ENCODE measurements at places on chromosomes 7 and 10.
A peak's percentile ranks its signal among the peaks of the same experiment; 100 is the strongest.

- DNase-seq: peak; percentile 7
- no peaks in the 10 kb centered on the region for H3K36me3 ChIP-seq
- H3K27me3 ChIP-seq: no peaks in the 10 kb centered on the region
- no peak overlapping the region for H3K4me3 ChIP-seq
- H3K4me1 ChIP-seq: no peaks in the 10 kb centered on the region
- no peak overlapping the region for H3K27ac ChIP-seq
Measured at GRCh38 chr10:120209124-120209762, 247.8 kb upstream of the PLPP4 start.

DNA sequence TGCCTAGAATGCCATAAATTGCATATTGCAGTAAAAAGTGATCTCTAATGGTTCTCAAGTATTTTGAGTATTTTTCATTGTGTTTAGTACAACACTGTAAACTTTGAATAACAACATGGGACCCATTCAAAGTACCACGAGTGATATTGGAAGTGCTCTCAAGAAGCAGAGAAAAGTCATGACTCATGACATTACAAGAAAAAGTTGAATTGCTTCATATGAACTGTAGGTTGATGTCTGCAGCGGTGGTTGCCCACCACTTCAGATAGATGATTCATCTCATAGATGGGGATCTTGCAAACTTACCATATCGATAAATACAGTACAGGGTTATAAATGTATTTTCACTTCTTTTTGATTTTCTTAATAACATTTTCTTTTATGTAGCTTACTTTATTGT, 33.9 kb downstream of the ENTPD1 start:
- H3K27ac ChIP-seq: no peak overlapping the region
- H3K4me1 ChIP-seq: no peaks in the 10 kb centered on the region
- H3K27me3 ChIP-seq: no peaks in the 10 kb centered on the region

DNA sequence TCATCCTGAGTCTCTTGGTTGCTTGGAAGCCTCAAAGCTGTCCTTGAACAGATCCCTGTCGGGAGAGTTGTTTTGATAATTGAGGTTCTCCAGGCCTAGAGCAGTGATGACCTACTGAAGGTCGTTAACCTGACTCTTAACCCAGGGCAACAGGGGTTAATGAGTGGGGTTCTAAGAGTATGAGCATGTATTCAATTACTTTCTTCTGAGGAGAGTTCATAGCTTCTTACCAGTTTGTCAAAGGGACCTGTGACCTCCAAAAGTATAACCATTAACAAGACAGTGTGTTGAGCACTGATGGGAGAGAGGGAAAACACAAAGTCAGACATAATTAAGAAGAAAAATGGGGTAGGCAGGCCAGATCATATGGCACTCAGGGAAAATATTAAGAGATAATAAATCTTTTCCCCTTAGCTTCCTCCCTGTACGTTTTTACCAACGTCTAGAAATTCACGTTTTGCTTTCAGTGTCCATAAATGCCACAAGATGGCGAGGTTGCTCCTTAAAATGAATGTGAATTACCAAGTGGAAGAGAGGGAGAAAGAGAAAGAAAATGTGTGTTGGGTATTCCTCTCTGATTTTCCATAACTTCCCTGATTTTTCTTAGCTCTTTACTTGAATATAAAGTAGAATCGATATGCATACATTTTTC, 97.6 kb downstream of the SUGCT start:
- no peaks in the 10 kb centered on the region for H3K27me3 ChIP-seq
- H3K27ac ChIP-seq: no peak overlapping the region
- no peak overlapping the region for H3K4me3 ChIP-seq
- no peak for DNase-seq
- no peaks in the 10 kb centered on the region for H3K36me3 ChIP-seq

- no peaks in the 10 kb centered on the region for H3K27me3 ChIP-seq
- no peak for DNase-seq
- H3K27ac ChIP-seq: no peak overlapping the region
- peaks cover 67% of the 10 kb centered on the region for H3K36me3 ChIP-seq
Measured at GRCh38 chr10:3122486-3123205, 49.9 kb downstream of the PITRM1 start.

DNA sequence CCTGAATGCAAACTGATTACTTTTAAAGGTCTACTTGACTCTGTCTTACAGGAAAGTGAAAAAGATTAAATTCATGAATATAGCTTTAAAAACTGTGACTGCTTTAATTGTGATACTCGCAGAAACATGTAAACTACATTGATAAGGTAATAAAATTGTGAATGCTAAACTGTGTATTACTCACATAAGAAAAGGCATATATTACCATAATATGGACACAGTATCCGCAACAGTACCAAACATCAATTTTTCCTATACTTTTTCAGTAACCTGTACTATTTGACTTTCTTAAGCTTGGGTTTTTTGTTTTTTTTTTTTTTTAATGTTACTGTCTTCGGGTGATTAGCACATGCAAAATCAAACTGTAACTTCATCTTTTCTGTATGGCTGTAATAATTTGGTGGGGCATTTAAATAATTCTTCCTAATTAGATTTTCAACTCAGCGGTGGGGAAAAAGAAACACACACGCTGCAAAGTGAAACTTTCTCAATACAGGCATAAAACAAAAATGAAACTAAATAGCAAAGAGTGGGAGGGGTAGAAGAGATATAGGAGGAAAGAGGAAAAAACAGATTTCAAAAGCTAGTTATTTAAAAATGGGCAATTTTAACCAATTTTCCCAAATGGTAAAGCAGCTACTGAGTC, 23.2 kb downstream of the NT5C3A start:
- no peak for DNase-seq
- no peaks in the 10 kb centered on the region for H3K27me3 ChIP-seq
- no peaks in the 10 kb centered on the region for H3K4me1 ChIP-seq
- no peak overlapping the region for H3K27ac ChIP-seq
- H3K4me3 ChIP-seq: peak overlapping the region; percentile 24

GRCh38 chr7:158362912-158363905, 224.4 kb downstream of the PTPRN2 start:
- H3K4me3 ChIP-seq: no peak overlapping the region
- peaks cover 27% of the 10 kb centered on the region for H3K4me1 ChIP-seq

GRCh38 chr7:23467806-23468525, 2.3 kb downstream of the IGF2BP3 start:
- H3K27ac ChIP-seq: peak overlapping the region; percentile 95
- no peaks in the 10 kb centered on the region for H3K36me3 ChIP-seq
- H3K27me3 ChIP-seq: no peaks in the 10 kb centered on the region
- DNase-seq: no peak
- peaks cover 23% of the 10 kb centered on the region for H3K4me1 ChIP-seq

DNA sequence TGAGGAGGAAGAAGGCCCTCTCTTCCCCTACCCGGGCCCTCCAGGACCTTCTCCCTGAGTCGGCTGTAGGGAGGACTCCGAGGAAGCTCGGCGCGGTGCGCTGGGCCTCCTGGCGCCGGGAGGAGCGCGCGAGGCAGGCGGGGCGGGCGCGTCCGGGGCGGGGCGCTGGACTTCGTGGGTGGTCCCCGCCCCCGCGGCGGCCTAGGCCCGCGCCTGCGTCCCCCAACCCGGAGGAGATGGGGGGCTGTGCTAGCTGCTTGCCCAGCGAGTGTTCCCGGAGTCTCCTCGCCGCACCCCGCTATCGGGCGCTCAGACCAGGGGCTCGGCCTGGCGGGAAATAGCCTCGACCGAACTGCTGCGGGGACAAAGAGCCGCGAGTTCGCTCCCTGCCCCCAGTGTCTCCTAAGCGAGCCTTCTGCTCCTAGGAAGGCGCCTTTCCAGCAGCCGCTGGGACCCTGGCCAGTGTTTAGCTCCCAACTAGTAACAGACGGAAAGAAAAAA, 19.2 kb upstream of the SMO start:
- no peak for DNase-seq
- H3K27me3 ChIP-seq: peaks cover 3% of the 10 kb centered on the region
- peaks cover 2% of the 10 kb centered on the region for H3K36me3 ChIP-seq
- H3K4me1 ChIP-seq: peaks cover 21% of the 10 kb centered on the region
- H3K27ac ChIP-seq: peak overlapping the region; percentile 47

DNA sequence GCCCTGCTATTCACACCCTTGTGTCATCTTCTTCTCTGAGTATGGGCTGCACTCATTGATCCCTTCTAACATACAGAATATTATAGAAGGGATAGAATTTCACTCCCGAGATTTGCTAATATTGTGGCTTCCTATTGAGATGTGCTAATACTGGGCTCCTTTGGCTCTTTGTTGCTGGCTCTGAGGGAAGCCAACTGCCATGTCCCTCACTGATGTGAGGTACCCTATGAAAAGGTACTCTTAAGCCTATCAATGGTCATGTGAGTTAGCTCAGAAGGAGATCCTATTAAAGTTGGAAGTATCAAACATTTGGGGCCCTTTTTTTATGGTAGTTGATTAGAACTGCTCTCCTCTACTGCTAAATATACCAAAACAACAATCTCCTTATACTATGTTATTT, 665.2 kb upstream of the ZWINT start:
- no peak for DNase-seq
- no peak overlapping the region for H3K4me3 ChIP-seq
- no peaks in the 10 kb centered on the region for H3K27me3 ChIP-seq

GRCh38 chr10:109784236-109784635, 139.1 kb downstream of the XPNPEP1 start:
- no peak overlapping the region for H3K27ac ChIP-seq
- no peak overlapping the region for H3K4me3 ChIP-seq
- no peaks in the 10 kb centered on the region for H3K27me3 ChIP-seq
- H3K36me3 ChIP-seq: no peaks in the 10 kb centered on the region
- no peaks in the 10 kb centered on the region for H3K4me1 ChIP-seq

DNA sequence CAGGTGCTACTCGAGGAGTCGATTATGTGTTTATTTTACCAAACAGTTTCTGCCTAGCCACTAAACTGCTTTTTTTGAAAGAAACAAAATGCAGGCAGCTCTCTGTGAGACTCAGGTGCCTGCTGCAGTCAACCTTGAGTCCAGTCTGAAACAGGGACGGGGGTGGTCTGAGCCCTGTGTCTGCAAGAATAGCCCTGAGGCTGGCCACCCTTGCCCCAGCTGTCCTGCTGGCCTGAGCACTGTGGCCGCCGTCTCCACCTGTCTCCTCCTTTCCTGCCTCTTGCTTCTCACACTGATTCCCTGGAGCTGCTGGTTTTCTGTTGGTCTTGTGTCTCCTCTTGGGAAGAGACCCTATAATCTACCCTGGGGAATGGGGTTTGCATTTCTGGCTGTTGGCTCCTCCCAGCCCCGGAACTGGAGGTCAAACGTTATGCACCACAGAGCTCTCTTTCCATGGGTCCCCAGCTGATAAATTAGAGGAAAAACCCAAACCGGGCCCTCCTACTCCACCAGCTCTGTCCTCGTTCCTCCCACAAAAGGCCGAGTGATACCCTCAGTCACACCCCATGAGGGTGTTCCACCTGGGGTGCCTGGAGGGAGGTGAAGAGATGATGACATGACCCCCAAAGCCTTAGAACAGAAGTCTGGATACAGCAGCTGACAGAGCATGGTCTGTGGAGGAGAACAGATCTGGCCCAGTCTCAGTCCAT, 15.0 kb upstream of the SLC18A3 start:
- no peak for DNase-seq
- H3K36me3 ChIP-seq: no peaks in the 10 kb centered on the region
- H3K27ac ChIP-seq: no peak overlapping the region

GRCh38 chr10:124659380-124659779, 84.8 kb downstream of the FAM53B start:
- H3K4me1 ChIP-seq: peaks cover 31% of the 10 kb centered on the region
- no peaks in the 10 kb centered on the region for H3K27me3 ChIP-seq
- no peak for DNase-seq
- no peak overlapping the region for H3K4me3 ChIP-seq
- no peak overlapping the region for H3K27ac ChIP-seq

- no peaks in the 10 kb centered on the region for H3K27me3 ChIP-seq
- no peak overlapping the region for H3K27ac ChIP-seq
- no peak overlapping the region for H3K4me3 ChIP-seq
- peaks cover 3% of the 10 kb centered on the region for H3K4me1 ChIP-seq
- H3K36me3 ChIP-seq: no peaks in the 10 kb centered on the region
Measured at GRCh38 chr7:27459731-27460053, 203.0 kb downstream of the HIBADH start.

DNA sequence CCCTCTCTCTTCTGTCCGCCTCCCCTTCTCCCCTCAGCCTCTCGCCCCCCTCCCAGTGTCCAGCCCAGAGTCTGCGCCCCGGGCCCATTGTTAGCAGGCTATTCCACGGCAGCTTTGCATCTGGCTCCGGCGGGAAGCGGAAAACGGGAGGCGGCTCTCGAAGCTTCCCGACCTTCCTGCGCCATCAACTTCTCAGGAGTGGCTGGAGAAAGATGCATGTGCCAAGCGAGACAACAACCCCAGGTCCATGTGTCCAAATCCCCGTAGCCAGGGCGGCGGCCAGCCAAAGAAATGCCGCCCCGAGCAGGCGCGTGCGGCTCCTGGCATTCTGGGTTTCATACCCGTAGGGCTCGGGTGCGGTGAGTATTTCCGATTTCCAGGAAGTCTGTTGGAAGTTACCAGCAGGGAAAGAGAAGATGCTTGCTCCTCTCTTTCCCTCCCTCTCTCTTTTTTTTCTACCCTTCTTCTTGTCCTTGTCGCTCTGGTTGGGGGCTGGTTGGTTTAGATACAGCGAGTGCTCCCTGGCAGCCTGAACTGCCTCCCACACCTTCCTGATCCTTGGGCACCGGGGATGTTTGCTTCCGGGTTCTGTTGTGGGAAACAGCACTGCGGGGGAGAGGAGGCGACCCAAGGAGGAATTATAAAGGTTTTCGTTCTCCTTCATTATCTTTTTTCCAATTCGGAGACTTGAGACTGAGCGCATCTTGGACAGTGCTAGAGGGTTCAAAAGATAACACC, 1.2 kb upstream of the HOXA2 start:
- peak; percentile 54 for DNase-seq
- peak overlapping the region; percentile 85 for H3K4me3 ChIP-seq
- H3K36me3 ChIP-seq: peaks cover 20% of the 10 kb centered on the region

- DNase-seq: no peak
- H3K4me1 ChIP-seq: peaks cover 12% of the 10 kb centered on the region
- no peak overlapping the region for H3K4me3 ChIP-seq
- H3K27me3 ChIP-seq: no peaks in the 10 kb centered on the region
Measured at GRCh38 chr10:78382772-78383171, 349.1 kb downstream of the RPS24 start.

DNA sequence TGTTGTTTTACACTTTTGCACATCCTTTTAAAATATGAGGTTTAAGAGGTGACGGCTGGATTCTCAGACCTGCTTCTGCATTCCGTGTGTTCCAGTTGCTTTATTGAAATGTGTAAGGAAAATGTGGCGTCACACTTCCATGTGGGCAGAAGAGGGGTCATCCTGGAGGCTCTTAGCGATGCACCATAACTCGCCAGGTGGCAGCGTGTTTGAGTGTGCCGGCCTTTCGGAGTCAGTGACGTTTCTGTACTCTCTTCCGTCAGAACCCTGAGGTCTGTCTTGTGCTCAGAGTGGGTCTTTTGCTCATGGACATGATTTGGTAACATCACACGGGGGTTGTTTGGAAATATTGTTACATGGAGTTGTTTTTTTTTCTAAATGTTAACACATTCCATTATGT, 9.1 kb downstream of the PPP2R2D start:
- H3K4me1 ChIP-seq: no peaks in the 10 kb centered on the region
- H3K27me3 ChIP-seq: no peaks in the 10 kb centered on the region
- no peak overlapping the region for H3K4me3 ChIP-seq

GRCh38 chr10:22658745-22659410, 55.5 kb downstream of the PIP4K2A start:
- no peak for DNase-seq
- no peaks in the 10 kb centered on the region for H3K4me1 ChIP-seq
- H3K27ac ChIP-seq: no peak overlapping the region
- no peaks in the 10 kb centered on the region for H3K36me3 ChIP-seq
